Colonic mucosa (tissue), 4 donors: ENCODE measurements at places on chromosomes 1 and 21. TPM values are rescaled to one million over a fixed set of nuclear protein-coding genes. Genes with fewer than 3 reads are reported as not detected.

CCDC30 gene
- 1.8 TPM for total RNA-seq

SPRR2B gene
- total RNA-seq, result not detected

BARHL2 gene
- not detected for total RNA-seq

VTCN1 gene
- total RNA-seq, result not detected

RXFP4 gene
- total RNA-seq, result 4.2 TPM

INSRR gene
- total RNA-seq, result not detected

COL11A1 gene
- 0.88 TPM for total RNA-seq

BMP8A gene
- total RNA-seq, result 1.1 TPM

PTGER3 gene
- 1.2 TPM for total RNA-seq

F5 gene
- 0.54 TPM for total RNA-seq

MLLT11 gene
- total RNA-seq, result 0.42 TPM

MAP10 gene
- 2.5 TPM for total RNA-seq

CD48 gene
- 9.2 TPM for total RNA-seq

MIXL1 gene
- total RNA-seq, result not detected

MTARC1 gene
- total RNA-seq, result 37.0 TPM

GTF2B gene
- 31.6 TPM for total RNA-seq

SPATA45 gene
- not detected for total RNA-seq

KLHL20 gene
- 22.5 TPM for total RNA-seq

TSPEAR gene
- total RNA-seq, result not detected

RUNX3 gene
- 3.2 TPM for total RNA-seq

ADAM30 gene
- not detected for total RNA-seq

SIK1 gene
- 8.4 TPM for total RNA-seq

CENPF gene
- total RNA-seq, result 21.2 TPM

CCDC181 gene
- total RNA-seq, result not detected

PCSK9 gene
- total RNA-seq, result 48.9 TPM

KANK4 gene
- total RNA-seq, result 0.96 TPM

MIER1 gene
- total RNA-seq, result 76.8 TPM

COL9A2 gene
- total RNA-seq, result 4.0 TPM

ST6GALNAC3 gene
- 2.5 TPM for total RNA-seq

NBL1 gene
- total RNA-seq, result 393 TPM

RGS4 gene
- total RNA-seq, result 1.9 TPM

PLA2G2C gene
- 0.27 TPM for total RNA-seq

NBPF10 gene
- 1.9 TPM for total RNA-seq

AK5 gene
- 1.1 TPM for total RNA-seq

HMCN1 gene
- 1.3 TPM for total RNA-seq

AMIGO1 gene
- 3.9 TPM for total RNA-seq

GCSAML gene
- total RNA-seq, result 0.48 TPM

CFAP57 gene
- 0.66 TPM for total RNA-seq

NTMT2 gene
- not detected for total RNA-seq

RBBP4 gene
- total RNA-seq, result 155 TPM
